ENCODE measurements at places on chromosomes 12 and 14. TPM values are rescaled to one million over a fixed set of nuclear protein-coding genes. Genes with fewer than 3 reads are reported as not detected.

GRCh38 chr12:19462406-19462805 is 23.1 kb downstream of the AEBP2 start:
- no peak for DNase-seq

- DNase-seq: no peak
These were observed 183.9 kb downstream of the ZFP36L1 start for GRCh38 chr14:68609012-68609411.

- no peak for DNase-seq
These were observed 114.7 kb downstream of the PRMT8 start for GRCh38 chr12:3605692-3606091.

DNA sequence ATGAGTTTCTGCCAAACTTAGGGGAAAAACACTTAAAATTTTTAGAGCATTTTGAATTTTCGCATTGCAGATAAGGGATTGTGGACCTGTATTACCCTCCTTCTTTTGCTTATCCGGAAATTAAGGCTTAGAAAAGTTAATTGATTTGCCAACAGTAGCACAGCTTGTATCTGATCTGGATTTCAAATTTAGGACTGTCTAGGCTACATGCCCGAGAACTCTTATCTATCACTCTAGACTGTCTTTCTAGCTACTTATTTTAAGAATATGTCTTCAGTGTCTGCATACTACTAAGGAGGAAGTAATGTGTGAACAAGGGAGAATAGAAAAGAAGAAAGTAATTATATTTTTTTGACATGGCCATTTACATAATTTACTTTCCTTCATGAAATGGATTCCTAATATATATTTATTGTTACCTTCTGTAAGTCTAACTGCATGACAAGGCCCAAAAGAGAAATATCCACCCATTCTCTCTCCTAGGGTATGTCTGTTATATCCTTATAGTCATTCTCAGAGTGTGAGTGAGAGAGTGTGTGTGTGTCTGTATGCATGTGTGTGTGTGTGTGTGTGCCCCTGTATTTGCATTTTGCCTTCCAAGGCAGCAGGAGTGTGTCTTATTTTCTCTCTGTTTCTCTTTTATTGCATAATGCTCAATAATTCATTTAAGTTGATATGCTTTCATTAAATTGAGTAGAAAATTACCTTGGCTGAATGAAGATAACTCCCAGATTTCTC is 132.1 kb downstream of the SLC5A8 start:
- DNase-seq: no peak

The VWF gene
- 415 TPM for total RNA-seq

DNA sequence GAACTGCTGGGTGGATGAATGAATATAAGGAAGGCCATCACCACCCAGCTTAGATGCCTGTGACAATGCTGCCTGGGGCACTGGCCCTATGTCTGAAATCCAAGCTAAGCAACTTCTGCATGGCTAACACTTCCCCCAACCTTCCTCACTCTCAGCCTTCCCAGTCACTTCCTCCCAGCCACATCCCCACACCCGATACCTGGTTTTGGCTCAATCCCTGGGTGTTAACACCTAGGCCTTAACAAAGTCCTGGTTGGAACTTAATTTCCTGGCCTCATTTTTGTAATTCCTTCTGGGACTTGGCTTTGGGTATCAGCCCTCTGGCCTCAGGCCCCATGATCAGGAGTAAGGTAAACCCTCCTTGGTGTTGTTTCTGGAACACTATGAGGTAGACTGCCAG is 110.0 kb downstream of the EFCAB11 start:
- no peak for DNase-seq

- no peak for DNase-seq
These were observed 5.9 kb downstream of the TBX3 start for GRCh38 chr12:114678028-114678427.

- no peak for DNase-seq
These were observed 10.4 kb upstream of the SYCP3 start for GRCh38 chr12:101749657-101750056.

The RTN1 gene
- total RNA-seq: 12.0 TPM

GRCh38 chr12:96238336-96239047 is 44.3 kb downstream of the ELK3 start:
- DNase-seq: no peak

The CIROP gene
- not detected for total RNA-seq

- DNase-seq: no peak
These were observed 530 bp upstream of the NYNRIN start for GRCh38 chr14:24398293-24398652.

- DNase-seq: no peak
These were observed 34.4 kb upstream of the DLK1 start for GRCh38 chr14:100692256-100692655.

GRCh38 chr14:35400648-35401421 is 3.7 kb downstream of the NFKBIA start:
- DNase-seq: no peak

GRCh38 chr14:61151251-61151650 is 129.9 kb downstream of the TMEM30B start:
- no peak for DNase-seq

DNA sequence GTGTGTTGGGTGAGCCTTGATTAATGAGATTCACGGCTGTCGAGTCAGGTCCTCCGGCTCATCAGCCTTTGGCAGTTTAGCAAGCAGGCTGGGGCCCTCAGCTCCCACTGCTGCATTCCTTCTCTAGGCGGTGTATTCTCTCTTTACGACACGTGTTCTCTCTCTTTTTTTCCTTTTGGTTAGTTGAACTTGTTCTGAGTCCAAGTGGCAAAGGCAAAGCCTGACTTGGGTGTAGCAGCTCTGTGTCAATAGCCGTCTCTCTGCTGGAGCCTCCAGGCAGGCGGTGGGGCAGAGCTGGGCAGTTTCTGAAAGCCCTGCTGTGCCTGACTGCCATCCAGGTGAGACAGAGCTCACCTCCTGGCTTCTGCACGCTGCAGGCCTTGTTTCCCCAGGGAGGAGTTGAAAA is 46.6 kb downstream of the SUSD6 start:
- DNase-seq: no peak

DNA sequence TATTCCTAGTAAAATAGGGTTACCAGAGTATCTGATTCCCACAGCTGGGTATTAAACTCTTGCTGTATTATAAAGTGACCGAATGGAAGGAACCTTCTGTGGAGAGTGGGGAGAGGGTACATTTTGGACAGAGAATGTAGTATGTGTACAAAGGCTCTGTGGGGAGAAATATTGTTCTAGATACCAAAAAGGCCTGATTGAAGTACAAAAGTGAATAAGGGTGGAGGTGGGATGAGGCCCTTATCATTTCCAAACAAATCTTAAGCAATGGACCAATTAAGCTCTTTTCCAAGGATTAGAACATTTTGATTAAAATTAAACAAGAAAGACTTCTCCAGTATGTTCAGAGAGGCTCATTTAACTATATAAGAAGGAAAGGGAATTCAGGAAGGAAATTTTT is 20.4 kb downstream of the EID3 start:
- DNase-seq: no peak

GRCh38 chr12:47097276-47097896 is 17.6 kb upstream of the AMIGO2 start:
- DNase-seq: no peak

DNA sequence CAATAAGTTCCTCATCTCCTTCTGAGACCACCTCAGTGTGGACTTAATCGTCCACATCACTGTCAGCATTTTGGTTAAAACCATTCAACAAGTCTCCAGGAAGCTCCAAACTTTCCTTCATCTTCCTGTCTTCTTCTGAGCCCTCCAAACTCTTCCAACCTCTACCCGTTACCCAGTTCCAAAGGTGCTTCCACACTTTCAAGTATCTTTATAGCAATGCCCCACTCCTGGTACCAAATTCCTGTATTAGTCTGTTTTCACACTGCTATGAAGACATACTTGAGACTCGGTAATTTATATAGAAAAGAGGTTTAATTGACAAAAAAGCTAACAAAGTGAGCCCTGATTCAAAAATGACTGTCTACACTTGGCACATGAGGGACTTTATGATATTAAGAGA is 22.8 kb downstream of the EMP1 start:
- no peak for DNase-seq

The SMIM41 gene
- 1.1 TPM for total RNA-seq

The NOXRED1 gene
- 0.47 TPM for total RNA-seq

- no peak for DNase-seq
These were observed 26.3 kb upstream of the BBS10 start for GRCh38 chr12:76374386-76375020.

- no peak for DNase-seq
These were observed 161.5 kb upstream of the FKBP4 start for GRCh38 chr12:2633176-2633824.

DNA sequence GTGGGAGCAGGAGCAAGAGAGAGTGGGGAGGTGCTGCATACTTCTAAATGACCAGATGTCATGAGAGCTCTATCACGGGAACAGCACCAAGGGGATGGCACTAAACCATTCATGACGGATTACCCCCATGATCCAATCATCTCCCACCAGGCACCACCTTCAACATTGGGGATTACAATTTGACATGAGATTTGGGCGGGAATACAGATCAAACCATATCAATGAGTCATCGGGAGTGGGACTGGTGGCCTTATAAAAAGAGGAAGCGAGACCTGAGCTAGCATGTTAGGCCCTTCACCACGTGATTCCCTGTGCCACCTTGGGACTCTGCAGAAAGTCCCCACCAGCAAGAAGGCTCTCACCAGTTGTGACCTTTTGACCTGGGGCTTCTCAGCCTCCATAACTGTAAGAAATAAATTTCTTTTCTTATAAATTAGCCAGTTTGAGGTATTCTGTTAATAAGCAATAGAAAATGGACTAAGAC is 28.7 kb downstream of the COX8C start:
- no peak for DNase-seq

The RND1 gene
- total RNA-seq: 4.7 TPM

- no peak for DNase-seq
These were observed 5.4 kb upstream of the TAS2R46 start for GRCh38 chr12:11067514-11067913.

DNA sequence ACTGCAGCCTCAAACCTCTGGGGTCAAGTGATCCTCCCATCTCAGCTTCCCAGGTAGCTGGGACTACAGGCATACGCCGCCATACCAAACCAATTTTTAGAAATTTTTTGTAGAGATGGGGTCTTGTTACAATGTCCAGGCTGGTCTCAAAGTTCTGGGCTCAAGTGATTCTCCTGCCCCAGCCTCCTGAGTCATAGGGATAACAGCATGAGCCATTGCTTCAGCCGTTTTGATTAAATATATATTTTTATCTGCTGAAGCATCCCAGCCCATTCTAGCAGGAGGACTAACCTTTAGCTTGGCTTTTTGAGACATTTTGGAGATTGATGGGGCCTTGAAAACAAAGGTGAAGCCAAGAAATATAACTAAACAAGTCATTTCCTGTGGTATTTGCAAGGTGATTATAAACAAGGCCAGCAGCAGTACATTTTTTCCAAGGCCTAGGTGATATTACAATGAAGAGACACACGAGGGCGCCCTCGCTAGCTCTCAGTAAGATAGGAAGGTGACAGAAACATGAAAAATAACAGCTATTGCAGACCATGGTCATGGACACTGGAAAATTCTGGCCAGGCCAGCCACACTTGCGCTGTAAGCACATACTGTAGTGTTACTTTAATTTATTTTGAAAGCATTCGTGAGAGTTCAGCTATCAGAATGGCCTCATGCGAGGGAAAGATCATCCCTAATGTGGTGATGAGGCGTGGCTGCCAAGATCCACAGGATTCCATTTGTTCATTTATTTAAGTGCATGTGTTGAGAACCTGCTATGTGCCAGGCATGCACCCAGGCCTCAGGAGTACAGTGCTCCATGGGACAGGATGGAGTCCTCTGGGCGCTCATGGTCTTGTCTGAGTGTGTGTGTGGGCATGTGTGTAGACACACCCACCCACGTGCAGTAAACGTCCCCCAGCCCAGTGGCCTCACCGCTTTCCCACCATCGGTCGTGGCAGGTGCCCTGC is 63.5 kb downstream of the DGLUCY start:
- DNase-seq: no peak

- no peak for DNase-seq
These were observed 20.5 kb downstream of the DERA start for GRCh38 chr12:15931590-15932053.

- DNase-seq: no peak
These were observed 52.2 kb downstream of the ATXN2 start for GRCh38 chr12:111546758-111547383.

DNA sequence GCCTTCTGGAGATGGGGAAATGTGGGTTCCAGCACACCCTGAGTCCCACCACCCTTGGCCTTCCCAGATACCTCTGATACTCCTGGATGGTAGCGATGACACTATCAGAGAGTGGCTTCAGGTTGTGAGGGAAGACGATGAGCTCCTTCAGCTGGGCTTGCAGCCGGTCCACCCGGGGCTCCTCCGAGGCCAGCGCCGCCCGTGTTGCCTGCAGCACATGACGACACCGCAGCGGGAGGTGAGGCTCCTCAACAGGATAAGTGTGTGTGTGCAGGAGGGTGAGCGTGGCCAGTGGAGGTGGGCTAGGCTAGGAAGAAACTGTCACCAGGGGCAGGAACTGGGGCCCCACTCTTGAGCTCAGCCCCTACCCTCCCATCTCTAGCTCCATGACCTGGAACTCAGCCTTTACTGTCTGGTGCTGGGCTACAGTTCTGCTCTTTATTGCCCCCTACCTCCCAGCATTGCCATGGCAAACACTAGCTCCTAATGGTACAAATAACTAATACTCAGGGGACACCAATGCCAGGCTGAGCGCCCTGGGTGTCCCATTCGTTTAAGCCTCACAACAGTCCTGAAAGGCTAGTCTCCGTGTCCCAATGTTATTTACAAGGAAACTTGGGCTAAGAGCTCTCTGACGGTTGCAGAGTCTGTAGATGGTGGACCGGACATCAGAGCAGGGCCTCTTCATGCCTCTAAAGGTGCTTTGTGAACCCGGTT is 64.1 kb downstream of the SYNE3 start:
- DNase-seq: no peak
